ENCODE measurements at places on chromosomes 16 and 17.

DNA sequence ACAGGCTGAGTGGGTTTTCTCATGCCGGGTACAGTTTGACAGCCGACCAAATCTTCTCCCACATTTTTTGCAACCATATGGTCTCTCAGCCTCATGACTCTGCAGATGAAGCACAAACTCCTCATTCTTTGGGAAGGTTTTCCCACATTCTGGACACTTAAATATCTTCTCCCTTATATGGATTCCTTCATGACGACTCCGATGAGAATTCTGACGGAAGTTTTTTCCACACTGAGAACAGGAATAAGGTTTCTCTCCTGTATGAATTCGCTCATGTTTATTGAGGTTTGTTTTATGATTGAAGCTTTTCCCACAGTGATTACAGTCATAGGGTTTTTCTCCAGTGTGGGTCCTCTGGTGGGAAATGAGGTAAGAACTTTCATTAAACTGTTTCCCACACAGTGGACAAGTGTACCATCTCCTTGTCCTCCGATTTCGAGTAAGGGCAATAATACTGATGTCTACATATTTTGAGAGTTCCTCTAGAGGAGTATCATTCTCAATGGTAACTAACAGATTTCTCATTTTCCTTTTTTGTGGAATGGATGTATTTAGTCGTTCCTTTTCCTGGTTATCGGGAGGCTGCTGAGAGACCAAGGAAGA, 10.9 kb downstream of the ZNF200 start:
- no peak for DNase-seq

DNA sequence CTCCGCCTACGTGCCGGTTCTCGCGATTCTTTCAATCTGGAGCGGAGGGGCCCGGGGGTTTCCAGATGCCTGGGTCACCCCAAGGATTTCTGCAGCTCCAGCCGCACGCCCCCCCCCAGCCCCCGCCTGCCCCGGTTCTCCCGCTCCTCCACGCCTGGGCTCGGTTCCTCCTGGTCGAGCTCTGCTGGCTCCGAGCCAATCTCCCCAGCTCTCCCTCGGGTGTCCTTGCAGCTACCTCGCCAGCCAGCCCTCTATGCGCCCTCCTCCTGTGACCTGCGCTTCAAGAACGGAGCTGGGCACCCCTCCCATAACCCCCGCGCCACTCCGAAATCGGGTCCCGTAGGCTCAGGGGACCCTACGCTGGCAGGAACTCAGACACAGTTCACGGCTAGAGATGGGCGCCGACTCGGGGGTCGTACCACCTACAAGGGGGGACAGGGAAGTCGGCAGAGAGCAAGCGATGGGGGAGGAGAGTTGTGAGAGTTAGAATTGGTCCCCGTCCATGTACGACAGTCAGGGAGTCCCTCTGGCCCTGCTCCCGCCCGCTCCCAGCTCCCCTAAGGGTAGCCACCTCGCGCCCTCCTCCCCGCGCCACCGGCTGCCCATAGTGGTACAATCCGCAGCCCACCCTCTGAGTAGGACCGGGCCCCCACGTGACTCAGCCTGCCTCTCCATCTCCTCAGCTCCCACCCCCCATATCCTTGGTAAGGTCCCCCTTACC, 961 bp downstream of the FGF11 start:
- DNase-seq, result peak; percentile 36

- DNase-seq, result no peak
Observed at GRCh38 chr17:13393841-13394710, 207.7 kb downstream of the HS3ST3A1 start.

GRCh38 chr16:56355786-56356275, 69.5 kb downstream of the AMFR start:
- no peak for DNase-seq

- no peak for DNase-seq
Observed at GRCh38 chr16:25256695-25257469, 763 bp downstream of the ZKSCAN2 start.

DNA sequence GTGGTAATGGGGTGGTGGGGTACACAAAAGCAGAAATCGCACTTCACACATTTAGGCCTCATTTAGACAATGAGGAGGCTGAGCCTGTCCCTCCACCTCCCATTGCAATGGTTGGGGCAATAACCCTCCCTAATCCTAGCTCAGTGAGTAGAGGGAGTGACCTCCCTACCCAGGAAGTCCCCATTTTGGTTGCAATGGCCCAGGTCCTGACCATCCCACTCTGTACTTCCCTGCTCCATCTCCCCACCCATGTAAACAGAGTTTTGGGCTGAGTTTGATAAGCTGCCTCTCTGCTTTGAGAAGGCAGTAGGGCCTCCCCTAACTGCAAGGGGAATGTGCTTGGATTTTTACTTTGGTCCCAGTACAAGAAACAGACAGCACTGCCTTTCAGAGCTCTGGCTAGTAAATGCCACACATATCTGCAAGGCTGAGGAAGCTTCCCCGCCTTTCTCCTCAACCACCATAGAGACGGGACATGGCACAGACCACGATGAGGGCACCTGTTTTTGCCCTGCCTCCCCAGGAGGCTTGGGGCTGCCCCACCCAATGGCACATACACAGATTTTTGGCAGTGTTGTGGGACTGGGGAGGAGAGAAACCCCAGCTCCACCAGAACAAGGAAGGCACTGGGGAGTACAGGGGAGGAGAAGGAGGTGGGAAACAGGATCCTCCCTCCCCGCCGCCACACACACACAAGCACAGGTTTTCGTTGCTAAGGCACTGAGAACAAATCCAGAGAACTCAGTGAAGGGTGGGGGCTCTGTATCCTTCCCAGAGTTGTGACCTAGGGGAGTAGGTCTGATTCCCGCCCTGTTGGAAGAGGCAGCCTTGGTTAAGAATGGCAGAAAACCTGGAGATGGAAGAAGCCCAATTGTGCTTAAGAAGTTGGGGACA, 7.3 kb downstream of the VAT1 start:
- DNase-seq, result no peak

DNA sequence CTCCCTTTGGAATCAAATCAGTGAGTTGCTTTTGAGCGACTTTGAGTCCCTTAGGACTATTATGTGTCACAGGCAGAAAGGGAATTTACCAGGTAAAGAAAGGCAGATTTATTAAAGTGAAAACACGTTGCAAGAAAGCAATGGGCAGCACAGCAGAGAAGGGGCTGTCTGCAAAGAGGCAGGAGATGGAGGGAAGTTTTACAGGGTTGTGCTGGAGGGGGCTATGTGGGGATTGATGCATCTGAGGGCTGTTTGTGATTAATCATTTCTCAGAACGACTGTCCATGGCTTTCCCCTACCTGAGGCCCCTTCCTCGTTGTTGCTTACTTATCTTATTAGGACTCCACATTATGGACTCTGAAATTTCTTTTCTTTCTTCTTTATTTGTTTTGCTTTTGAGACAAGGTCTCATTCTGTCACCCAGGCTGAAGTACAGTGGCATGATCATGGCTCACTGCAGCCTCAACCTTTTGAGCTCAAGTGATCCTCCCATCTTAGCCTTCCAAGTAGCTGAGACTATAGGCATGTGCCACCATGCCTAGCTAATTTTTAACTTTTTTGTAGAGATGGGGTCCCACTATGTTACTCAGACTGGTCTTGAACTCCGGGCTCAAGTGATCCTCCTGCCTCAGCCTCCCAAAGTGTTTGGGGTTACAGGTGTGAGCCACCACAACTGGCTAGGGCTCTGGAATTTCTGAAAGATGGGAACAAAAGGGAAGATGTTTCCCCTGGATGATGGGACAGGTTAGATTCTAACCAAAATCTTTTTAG, 5.5 kb downstream of the WWP2 start:
- DNase-seq, result no peak

GRCh38 chr17:63150994-63151464, 185.0 kb downstream of the TANC2 start:
- peak; percentile 91 for DNase-seq

GRCh38 chr16:47018223-47018891, 44.9 kb upstream of the DNAJA2 start:
- peak; percentile 6 for DNase-seq

DNA sequence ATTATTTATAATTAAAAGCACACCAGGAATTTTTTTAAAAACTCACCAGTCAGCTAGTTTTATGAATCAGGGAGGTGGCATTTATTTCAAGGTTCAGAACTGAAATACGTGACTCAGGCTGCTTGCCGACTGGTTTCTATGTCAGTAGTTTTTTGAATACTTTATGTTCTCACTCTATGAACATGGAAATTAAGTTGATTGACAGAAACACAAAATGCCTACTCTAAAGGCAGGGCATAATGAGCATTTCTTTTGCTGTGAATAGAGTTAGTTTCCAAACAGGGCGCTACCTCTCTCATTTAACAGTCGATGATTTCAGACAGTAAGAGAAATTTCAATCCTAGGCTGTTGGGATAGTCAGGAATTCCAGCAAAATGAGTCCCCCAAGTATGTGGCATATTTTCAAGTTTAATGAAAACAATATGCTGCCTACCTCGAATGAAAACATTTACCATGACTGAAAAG, 6.7 kb downstream of the HS3ST3B1 start:
- no peak for DNase-seq

GRCh38 chr17:13940858-13941665, 128.2 kb upstream of the COX10 start:
- no peak for DNase-seq

- DNase-seq, result no peak
Observed at GRCh38 chr17:44863061-44863918, 15.6 kb downstream of the HIGD1B start.

DNA sequence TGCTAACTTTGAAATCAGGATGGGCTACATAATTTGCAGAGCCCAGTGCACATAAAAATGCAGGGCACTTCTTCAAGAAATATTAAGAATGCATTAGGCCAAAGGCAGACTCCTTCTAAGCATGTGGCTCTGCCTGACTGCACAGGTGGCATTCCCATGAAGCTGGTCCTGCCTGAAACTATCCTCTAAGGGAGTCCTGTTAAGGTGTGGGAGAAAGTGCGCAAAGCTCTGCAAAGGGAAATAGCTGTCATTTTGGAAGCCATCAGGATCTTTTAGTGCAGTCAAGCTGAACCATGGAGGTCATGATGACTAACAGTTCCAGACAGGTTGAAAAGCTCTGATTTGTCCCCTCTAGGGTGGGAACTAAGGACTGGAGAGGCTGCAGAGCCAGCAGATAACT, 41.9 kb upstream of the CRHR1 start:
- DNase-seq, result no peak

- no peak for DNase-seq
Observed at GRCh38 chr16:68235108-68235886, 630 bp downstream of the ESRP2 start.

DNA sequence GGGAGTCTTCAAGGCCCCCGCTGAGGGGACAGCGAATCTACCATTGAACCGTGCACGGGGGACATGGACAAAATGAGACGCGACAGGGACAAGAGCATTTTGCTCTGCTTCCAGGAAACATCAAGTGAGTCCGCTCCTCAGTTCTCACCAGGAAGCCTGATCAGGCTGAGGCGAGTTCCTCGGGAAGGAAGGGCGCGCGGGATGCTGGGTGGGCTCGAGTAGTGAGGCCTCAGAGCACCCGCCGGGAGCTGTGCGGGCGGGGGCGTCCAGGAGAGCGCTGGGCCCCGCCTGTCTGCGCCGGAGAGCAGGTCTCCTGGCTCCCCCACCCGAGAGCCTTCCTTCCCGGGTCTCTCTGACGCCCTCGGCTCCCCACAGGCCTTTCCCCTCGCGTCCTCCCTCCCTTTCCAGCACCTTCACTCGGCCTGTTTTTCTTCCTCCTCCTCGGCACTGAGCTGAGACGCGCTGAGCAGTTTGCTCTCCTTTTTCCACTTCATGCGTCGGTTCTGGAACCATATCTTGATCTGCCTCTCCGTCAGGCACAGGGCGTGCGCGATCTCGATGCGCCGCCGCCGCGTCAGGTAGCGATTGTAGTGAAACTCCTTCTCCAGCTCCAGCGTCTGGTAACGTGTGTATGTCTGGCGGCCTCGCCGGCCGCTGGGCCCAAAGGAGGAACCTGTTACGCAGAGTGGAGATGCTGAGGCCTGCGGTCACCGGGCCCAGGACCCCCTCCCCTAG, 2.6 kb upstream of the HOXB5 start:
- no peak for DNase-seq

DNA sequence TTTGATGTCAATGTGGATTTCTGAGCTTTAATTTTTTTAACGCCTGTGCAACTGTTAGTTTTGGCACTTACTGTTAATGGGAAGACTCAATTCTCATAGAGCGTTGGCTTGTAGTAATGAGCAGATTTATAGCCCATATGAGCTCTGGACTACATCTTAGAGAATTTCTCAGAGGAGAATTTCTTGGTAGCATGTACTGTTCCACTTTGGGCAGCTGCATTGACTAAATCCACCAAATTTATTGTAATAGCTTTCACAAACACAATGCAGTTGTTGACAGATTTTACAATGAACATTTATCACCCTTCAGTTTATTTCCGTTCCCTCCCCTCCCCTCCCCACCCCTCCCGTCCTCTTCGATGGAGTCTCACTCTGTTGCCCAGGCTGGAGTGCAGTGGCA, 193.9 kb downstream of the PRKCA start:
- no peak for DNase-seq

- no peak for DNase-seq
Observed at GRCh38 chr17:4710693-4711634, 532 bp downstream of the ARRB2 start.

DNA sequence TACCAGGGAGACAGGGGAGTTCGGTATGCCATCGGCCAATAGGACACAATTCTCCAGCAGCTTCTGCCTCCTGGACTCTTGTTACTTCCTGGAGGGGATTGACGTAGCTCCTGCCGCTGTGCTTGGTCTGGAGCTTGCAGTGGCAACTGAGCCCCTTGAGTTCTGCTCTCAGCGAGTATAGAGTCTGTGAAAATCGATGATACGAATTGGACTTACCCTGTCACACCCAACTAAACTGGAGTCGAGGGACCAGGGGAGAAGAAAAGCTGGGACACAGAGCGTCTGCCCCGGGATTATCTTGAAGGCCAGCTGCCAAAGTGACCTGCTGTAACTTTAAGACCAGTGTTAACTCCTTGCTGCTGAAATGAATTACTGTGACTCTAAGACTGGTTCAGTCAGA, 22.2 kb downstream of the SEC14L1 start:
- no peak for DNase-seq

DNA sequence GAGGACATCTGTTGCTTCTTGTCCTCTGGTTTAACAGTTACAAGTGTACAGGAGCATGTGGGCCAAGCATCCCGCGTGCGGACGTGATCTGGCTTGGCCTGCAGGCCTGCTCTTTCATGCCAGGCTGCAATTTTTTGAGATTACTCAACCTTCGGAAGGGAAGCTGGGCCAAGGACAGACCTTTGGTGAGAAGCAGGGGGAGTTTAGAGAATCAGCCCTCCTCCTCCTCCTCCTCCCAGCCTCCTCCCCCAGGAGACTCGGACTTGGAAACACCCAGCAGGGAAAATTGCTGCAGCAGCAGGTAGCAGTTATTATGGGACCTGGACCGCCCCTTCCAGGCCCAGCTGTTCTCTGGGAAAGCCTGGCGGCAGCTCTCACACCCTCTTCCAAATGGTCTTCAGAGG, 5.1 kb upstream of the KLHL36 start:
- DNase-seq, result peak; percentile 88
